ENCODE measurements at places on chromosomes 12 and 14.

DNA sequence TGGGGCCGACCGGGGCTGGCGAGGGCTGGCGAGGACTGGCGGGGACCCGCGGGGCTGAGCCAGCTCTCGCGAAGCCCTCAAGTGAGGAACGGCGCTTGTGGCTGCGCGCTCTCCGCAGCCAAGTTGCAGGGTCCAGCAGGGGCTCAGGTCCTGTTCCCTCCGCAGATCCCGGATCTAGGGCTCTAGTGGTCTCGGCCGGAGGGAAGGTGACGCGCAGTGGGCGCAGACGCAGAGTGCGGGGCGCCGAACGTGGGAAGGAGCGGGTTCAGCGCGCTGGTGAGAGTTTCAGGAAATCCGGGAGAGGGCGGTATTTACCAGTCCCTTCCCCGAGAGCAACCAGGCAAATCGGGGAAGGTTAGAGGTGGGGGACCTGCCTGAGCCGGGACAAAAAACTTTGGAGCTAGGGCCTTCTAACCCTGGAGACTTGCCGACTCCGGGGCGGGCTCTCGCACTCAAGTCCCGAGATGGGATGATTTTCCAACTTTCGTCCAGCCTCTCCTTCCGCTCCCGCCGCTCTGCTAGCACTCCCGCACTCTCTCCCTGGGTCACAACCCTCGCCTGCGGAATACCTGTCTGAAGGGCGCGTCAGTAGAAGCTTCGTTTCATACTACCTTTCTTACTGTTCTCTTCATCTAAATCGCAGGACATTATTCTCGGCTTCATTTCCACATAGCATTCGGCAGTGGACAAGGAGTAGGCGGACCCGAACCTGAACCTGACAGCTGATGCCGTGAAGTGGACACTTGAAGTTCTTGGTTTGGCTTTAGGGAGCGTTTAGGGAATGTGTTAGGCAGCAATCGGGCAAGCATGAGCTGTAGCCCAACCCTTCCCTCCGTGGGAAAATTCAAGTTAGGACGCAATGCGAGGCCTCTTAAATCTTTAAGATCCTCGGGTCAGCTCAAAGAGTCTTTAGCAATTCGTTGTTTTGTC is 13.6 kb upstream of the PAX9 start:
- no peak for DNase-seq

DNA sequence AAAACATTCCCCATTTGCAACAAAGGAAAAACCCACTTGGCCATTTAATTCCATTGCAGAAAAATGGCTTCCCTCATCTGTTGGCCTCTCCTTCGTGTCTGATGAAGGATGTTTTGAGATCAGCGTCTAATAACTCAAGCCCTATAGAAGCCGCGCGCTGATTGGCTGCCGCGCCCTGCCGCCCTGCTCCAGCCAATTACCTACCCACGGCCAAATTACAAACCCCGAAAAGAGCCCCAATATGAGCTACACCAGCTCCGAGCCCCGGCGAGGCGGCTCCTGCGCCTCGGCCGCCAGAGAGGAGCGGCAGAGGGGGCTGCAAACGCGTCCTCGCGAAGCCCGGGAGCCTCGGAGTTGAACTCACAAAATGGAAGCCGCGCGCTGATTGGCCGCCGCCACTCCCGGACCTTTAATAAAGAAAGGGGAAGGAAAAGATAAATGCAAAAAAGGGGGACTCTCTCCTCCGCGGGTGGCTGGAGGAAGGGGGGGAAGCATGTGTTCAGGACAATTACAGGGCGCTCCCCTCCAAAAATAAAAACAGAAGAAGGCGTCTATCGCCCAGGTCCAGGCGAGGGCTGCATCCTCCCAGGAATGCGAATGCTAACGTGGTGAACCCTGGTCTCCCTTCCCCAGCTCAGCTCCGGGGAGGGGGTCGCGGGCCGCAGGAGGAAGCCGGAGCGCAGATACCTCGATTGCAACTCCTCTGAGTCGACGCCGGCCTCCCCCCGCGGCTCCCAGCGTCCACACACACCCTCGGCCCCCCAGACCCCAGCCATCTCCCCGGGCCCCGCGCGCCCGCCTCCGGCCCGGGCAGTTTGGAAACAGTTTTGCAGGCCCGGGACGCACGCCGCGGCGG is 738 bp upstream of the SETD1B start:
- peak; percentile 94 for DNase-seq

DNA sequence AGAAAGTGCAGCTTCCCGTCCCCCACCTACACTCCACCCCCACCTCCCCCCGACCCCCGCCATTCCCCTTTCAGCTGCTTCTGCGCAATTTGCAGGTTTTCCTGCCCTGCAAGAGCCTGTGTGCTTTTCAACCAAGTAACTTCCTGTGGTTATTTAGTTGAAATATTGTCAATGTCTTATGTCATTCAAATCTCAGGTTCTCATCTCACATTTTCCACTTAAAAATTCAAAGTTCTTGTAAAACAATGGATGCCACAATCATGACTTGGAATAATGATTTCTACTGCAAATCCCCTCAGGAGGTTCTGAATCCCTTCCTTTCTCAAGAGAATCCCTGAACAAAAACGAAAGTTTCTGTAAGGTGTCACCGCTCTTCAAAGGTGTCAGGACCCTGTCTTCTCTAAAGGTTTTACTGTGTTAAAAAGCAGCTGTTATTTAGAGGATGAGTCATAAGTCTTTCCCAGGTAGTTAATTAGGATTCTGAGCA is 31.6 kb downstream of the WBP11 start:
- DNase-seq: peak; percentile 66

DNA sequence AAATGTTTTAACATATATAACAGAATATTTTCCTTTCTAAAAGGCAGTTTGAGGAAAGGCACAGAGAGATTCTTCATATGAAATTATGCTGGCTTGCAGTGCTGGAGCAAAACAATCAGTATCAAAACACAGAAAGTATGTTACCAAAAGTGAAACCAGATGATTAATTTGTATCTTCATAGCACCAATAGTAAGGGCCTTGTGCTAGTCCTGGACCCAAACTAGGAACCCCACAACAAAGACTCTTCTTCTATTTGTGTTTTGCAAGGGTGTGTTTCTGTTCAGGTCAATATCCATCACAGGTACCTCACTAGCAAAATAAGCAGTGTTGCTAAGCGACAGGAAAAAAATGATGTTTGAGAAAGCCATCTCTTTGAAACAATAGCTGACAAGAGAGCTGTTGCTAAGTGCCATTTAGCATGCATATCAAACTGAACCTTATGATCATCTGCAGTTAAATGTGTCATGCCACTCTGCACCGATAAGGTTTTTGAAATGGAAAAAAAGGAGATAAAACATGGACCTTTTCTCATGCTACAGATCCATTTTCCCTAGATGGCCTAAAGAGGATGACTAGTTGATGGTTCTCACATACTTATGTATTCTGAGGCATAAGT is 196.2 kb upstream of the ALG10 start:
- no peak for DNase-seq

GRCh38 chr12:22533155-22533554 is 11.2 kb downstream of the C2CD5 start:
- DNase-seq: no peak

DNA sequence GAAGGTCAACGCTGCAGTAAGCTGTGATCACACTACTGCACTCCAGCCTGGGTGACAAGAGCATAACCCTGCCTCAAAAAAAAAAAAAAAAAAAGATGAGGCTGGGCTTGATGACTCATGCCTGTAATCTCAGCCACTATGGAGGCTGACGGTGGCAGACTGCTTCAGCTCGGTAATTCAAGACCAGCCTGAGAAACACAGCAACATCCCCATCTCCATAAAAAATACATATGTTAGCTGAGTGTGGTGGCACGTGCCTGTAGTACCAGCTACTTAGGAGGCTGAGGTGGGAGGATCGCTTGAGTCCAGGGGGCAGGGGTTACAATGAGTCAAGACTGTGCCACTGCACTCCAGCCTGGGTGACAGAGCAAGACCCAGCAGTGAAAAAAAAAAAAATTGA is 50.4 kb downstream of the GXYLT1 start:
- DNase-seq: peak; percentile 33

GRCh38 chr14:84535484-84535883 is 994.5 kb upstream of the FLRT2 start:
- DNase-seq: no peak

- DNase-seq: no peak
Observed at GRCh38 chr12:27493260-27493940, 30.6 kb upstream of the PPFIBP1 start.

DNA sequence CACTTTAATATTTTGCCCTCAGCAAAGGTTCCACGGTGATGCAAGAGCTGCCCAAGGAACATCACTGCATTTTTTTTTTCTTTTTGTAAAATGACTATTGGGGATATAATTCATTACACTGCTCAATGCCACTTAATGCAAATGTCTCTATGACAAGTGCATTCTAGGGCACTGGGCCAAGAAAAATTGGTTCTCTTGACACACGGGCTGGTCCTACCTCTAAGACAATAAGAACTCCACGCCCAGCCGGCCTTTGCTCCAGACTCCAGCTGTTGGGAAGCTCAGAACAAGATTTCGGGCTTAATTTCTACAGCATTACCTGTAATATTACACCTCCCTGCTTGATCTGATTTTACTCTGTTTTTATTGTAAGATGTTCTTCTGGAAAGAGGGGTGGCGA is 48.8 kb upstream of the VRK1 start:
- DNase-seq: no peak

- DNase-seq: no peak
Observed at GRCh38 chr14:82778601-82779000, 1244.9 kb upstream of the SEL1L start.

- no peak for DNase-seq
Observed at GRCh38 chr12:94191023-94191422, 42.6 kb downstream of the PLXNC1 start.

GRCh38 chr14:77142005-77142800 is 612 bp upstream of the ZDHHC22 start:
- no peak for DNase-seq

DNA sequence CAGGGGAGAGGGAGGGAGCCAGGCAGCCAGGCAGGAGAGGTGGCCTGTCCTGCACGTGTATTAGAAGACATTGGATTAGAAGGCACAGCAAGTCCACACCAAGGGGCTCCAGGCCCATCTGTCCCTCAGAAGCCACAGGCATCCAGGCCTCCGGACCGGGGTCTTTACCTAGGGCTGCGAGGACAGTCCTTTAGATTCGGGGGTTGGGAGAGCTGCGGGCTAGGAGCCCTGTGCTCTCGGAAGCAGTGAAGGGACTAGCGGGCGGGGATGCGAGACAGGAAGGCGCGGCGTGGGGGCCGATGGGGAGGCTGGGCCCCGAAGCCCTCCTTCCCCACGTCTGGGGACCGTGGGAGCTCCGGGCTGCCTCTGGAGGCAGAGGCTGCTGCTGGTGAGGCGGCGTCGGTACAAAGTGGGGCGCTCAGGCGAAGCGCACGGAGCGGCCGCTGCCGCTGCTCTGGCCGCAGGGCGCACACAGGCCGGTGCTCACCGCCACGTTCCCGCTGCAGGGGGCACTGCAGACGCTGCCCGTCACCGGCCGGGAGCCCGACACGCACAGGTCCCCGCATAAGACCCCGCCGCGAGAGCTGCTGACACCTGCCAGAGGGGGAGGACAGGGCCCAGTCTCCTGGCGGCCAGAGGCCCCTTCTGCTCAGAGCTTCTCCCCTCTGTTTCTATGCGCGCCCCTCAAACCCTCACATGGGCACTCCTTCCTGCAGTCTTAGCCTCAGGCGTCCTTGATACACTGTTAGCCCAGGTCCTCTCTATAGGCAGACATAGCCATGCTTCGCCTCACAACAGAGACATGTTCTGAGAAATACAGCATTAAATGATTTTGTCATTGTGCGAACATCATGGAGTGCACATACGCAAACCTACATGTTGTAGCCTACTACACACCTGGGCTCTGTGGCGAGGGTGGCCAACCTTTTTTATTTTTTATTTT is 17.3 kb downstream of the KRT7 start:
- DNase-seq: no peak
